Thyroid gland (tissue), 4 donors: ENCODE measurements at places on chromosomes 11 and 22. TPM values are rescaled to one million over a fixed set of nuclear protein-coding genes. Genes with fewer than 3 reads are reported as not detected.
A peak's percentile ranks its signal among the peaks of the same experiment; 100 is the strongest.

DNA sequence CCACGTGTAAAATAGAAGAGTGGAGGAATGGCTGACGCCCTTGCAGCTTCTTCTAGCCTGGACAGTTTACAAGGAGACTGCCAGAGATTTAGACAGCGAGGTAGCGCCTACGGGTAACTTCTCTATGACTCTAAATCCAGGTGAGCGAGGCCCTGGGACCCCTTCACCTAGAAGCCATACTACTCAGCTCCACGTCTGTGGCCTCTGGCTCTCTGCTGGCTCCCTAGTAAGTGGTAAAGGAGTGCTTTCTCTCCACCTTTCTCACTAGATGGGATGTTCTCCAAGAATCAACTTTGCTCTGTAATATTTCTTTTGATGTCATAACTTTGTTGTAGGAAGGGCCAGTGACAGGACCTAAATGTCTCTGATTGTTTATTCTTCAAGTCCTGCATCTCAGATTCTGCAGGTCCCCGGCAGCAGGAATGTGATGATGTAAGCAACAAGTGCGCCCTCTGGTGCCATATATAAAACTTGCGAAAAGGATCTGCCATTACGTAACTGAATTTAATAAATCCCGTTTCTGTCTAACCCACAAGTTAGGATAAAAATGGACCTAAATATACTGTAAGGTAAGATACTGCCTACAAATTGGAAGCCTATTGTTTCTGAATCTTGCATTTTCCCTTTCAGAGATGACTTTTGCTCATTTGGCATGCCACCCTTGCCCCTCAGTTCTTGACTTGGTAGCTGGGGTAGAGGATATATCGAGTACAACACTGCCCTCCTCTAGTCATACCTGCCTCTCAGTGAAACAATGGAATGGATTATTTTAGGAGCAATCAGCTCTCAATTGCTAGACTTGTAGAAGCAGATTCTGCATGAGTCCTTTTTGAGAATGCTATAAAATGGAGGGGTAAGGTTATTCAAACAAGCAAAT lies 11.0 kb upstream of the PTPN5 start:
- no peaks in the 10 kb centered on the region for H3K4me1 ChIP-seq
- no peak overlapping the region for H3K27ac ChIP-seq
- H3K4me3 ChIP-seq: no peak overlapping the region
- DNase-seq: peak; percentile 44

DNA sequence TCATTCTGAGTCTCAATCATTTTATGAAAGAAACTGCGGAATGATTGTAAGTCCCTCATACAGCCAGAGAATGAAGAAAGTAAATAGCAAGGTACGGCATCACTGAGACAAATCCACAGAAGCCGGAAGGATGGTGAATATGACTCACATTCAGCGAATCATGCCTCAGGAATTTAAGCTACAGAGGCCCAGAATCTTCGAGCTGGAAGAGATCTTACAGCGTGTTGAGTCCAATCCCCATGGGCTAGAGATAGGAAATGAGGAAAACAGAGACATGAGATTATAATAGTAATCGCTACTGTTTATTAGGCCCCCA lies 173.2 kb downstream of the KIF18A start:
- no peaks in the 10 kb centered on the region for H3K4me1 ChIP-seq
- DNase-seq: no peak
- no peak overlapping the region for H3K27ac ChIP-seq
- no peak overlapping the region for H3K4me3 ChIP-seq
- no peaks in the 10 kb centered on the region for H3K27me3 ChIP-seq

GRCh38 chr22:23072077-23072910 lies 2.0 kb downstream of the GNAZ start:
- DNase-seq: no peak
- no peak overlapping the region for H3K27ac ChIP-seq
- no peak overlapping the region for H3K4me3 ChIP-seq

- H3K27ac ChIP-seq: no peak overlapping the region
- no peaks in the 10 kb centered on the region for H3K36me3 ChIP-seq
- no peak for DNase-seq
- no peaks in the 10 kb centered on the region for H3K4me1 ChIP-seq
- H3K27me3 ChIP-seq: no peaks in the 10 kb centered on the region
These were observed 27.5 kb upstream of the HTATIP2 start for GRCh38 chr11:20336056-20336455.

- H3K27me3 ChIP-seq: no peaks in the 10 kb centered on the region
- no peak overlapping the region for H3K4me3 ChIP-seq
- H3K36me3 ChIP-seq: peaks cover 6% of the 10 kb centered on the region
These were observed 90.4 kb downstream of the RBFOX2 start for GRCh38 chr22:35938226-35938625.

DNA sequence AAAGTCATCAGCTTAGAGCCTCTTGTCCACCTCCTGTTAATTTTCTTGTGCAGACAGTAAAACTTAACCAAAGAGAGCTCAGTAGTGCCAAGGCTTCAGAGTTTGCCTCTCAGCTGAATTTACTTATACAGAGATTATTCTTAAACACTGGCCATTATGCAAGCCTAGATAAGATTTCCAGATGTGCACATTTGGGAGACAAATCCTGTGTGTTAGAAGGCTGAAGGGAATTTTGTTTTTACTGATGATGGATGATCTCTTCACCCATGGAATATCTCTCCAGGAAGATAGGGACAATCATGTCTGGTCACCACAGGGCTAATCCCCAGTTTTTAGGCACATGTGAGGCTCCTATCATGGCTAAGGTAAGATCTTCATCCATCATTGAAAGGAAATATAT lies 157.6 kb upstream of the FAT3 start:
- DNase-seq: no peak
- no peaks in the 10 kb centered on the region for H3K36me3 ChIP-seq
- H3K4me1 ChIP-seq: no peaks in the 10 kb centered on the region
- H3K4me3 ChIP-seq: no peak overlapping the region

- H3K27me3 ChIP-seq: no peaks in the 10 kb centered on the region
- H3K36me3 ChIP-seq: peaks cover 6% of the 10 kb centered on the region
- peaks cover 37% of the 10 kb centered on the region for H3K4me1 ChIP-seq
- peak overlapping the region; percentile 27 for H3K27ac ChIP-seq
- H3K4me3 ChIP-seq: no peak overlapping the region
These were observed 11.0 kb upstream of the TSSC4 start for GRCh38 chr11:2389377-2390026.

- DNase-seq: no peak
- no peaks in the 10 kb centered on the region for H3K36me3 ChIP-seq
- no peaks in the 10 kb centered on the region for H3K4me1 ChIP-seq
- H3K27me3 ChIP-seq: no peaks in the 10 kb centered on the region
- no peak overlapping the region for H3K27ac ChIP-seq
These were observed 1260.4 kb upstream of the RAG2 start for GRCh38 chr11:37858398-37858797.

DNA sequence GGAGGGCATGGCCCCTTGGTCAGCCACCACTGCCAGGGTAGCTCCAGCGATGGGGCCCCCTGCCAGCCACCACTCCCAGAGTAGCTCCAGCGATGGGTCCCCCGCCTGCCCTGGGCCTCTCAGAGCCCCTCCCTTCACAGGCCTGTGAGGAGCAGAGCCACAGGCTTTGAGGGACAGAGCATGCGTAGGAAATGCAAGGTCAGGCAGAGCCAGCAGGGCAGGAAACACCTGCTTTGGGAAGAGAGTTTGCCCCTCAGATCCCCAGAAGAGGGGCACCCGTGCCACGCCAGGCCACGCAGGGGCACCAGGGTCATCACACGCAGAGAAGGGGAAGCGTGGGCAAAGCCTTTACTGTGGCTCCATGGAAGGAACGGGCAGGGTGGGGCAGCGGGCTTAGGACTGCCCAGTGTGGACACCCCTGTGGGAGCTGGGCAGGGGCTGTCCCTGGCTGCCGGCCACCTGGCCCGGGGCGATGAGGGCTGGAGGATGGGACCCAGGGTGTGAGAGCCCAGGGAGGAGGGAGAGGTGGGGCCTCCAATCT lies 477.8 kb downstream of the BRD1 start:
- H3K36me3 ChIP-seq: no peaks in the 10 kb centered on the region
- H3K4me1 ChIP-seq: no peaks in the 10 kb centered on the region
- H3K4me3 ChIP-seq: no peak overlapping the region
- DNase-seq: peak; percentile 3
- H3K27ac ChIP-seq: no peak overlapping the region

- no peaks in the 10 kb centered on the region for H3K4me1 ChIP-seq
- H3K27me3 ChIP-seq: no peaks in the 10 kb centered on the region
- no peaks in the 10 kb centered on the region for H3K36me3 ChIP-seq
These were observed 54.9 kb downstream of the C11orf91 start for GRCh38 chr11:33645686-33646085.

DNA sequence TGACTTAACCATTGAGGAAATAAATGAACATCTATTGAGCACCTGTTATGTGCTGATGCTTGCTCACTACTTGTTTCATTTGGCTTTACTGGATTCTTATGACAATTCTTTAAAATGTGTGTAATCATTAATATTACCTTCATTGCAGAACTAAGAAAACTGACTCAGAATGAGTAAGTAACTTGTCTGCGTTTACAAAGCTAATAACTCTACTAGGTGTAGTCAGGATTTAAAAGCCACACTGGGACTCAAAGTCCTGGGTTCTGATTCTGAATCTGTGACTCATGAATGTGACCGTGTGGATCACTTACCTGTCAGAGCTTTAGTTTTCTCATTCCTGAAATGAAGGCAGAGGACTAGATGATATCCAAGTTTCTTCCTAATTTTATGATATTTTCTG lies 23.4 kb upstream of the KIRREL3 start:
- H3K4me3 ChIP-seq: no peak overlapping the region
- H3K36me3 ChIP-seq: no peaks in the 10 kb centered on the region
- H3K27me3 ChIP-seq: no peaks in the 10 kb centered on the region
- no peaks in the 10 kb centered on the region for H3K4me1 ChIP-seq
- DNase-seq: no peak
- H3K27ac ChIP-seq: no peak overlapping the region

DNA sequence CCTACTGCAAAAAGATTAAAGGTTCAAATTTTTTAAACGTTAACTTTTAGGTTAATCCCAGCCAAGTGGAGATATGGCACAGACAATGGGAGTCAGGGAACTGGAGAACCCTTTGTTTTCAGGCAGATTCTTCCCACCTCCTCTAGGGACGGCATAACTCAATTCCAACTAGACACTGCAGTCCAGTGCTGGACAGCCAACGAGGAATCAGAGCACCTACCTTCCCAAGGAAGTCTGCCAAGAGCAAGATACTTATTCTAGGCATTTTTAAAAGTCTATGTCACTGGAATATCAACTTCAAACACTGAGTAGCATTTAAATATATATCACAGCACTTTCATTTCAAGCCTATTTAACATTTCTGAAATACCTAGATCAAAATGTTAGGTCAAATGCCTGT lies 7.3 kb downstream of the CADM1 start:
- peaks cover 28% of the 10 kb centered on the region for H3K4me1 ChIP-seq
- DNase-seq: no peak
- H3K27ac ChIP-seq: peak overlapping the region; percentile 2
- no peaks in the 10 kb centered on the region for H3K36me3 ChIP-seq
- no peak overlapping the region for H3K4me3 ChIP-seq

- no peaks in the 10 kb centered on the region for H3K36me3 ChIP-seq
- no peak overlapping the region for H3K27ac ChIP-seq
- H3K4me1 ChIP-seq: no peaks in the 10 kb centered on the region
- no peak for DNase-seq
- H3K27me3 ChIP-seq: no peaks in the 10 kb centered on the region
- no peak overlapping the region for H3K4me3 ChIP-seq
These were observed 447.8 kb upstream of the CNTN5 start for GRCh38 chr11:98572941-98573340.

- H3K36me3 ChIP-seq: no peaks in the 10 kb centered on the region
- no peaks in the 10 kb centered on the region for H3K27me3 ChIP-seq
- H3K4me3 ChIP-seq: no peak overlapping the region
- no peak overlapping the region for H3K27ac ChIP-seq
These were observed 203.5 kb upstream of the E2F8 start for GRCh38 chr11:19444231-19444630.

- no peak overlapping the region for H3K27ac ChIP-seq
- peaks cover 19% of the 10 kb centered on the region for H3K36me3 ChIP-seq
- no peak overlapping the region for H3K4me3 ChIP-seq
These were observed 2.6 kb downstream of the ALG12 start for GRCh38 chr22:49915610-49916009.

- H3K27ac ChIP-seq: no peak overlapping the region
- H3K27me3 ChIP-seq: no peaks in the 10 kb centered on the region
- no peak for DNase-seq
- no peak overlapping the region for H3K4me3 ChIP-seq
- H3K4me1 ChIP-seq: no peaks in the 10 kb centered on the region
These were observed 10.5 kb upstream of the MS4A2 start for GRCh38 chr11:60077981-60078380.

LRRC32 gene
- total RNA-seq: 42.5 TPM

MIAT gene
- total RNA-seq: 1.2 TPM

ISX gene
- total RNA-seq: not detected

BARX2 gene
- 0.49 TPM for total RNA-seq

HBE1 gene
- total RNA-seq: 1.2 TPM

KBTBD4 gene
- 22.8 TPM for total RNA-seq

CNIH2 gene
- total RNA-seq: not detected

GCAT gene
- total RNA-seq: 59.1 TPM
